ENCODE measurements at places on chromosomes 2 and 18.

- no peak for DNase-seq
Measured at GRCh38 chr2:46818819-46819218, 96.8 kb downstream of the MCFD2 start.

DNA sequence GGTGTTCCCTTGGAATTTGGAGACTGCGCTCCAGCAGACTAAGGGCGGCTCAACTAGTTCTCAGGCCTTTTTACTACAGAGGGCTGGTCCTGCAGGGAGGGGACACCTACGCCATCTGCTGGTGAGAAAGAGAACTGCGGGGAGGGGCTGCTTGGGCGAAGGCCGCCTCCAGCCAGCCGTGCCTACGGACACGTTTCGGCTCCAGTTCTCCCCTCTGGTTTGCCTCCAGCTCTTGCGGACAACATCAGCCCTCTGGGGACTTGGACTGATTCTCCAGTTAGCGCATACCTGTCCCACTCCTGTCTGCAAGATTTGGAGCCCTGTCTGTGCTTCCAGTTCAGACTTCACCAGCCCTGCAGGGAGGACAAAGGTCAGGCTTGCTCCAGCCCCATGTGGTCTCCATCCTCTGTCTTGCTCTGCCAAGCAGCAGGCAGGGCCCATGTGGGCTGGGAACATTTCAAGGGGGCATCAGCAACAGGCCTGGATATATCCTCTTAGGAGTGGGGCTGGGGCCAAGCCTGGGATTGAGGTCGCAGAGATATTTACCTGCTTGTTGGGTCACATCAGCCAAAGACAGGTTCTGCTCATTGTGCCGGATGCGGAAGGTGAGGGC lies 10.3 kb downstream of the PTPRN start:
- DNase-seq, result peak; percentile 95

GRCh38 chr2:54669677-54670484 lies 53.6 kb upstream of the EML6 start:
- DNase-seq, result peak; percentile 47

DNA sequence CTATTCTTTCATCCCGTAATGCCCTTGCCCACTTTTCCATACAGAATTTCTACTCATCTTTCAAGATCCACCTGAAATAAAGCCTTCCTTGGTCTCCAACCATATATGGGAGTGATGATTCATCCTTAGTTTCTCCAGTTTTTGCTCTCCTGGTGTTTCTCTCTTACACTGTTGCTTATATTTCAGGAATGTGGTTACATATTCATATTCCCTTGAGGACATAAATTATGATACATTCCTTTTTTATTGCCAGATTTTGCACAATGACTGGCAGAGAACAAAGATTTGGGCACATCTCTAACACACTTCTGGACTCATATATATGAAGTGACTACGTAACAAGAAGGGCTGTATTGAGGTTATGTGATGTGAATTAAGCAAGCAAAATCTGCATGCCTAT lies 1573.4 kb upstream of the NXPH2 start:
- peak; percentile 4 for DNase-seq

DNA sequence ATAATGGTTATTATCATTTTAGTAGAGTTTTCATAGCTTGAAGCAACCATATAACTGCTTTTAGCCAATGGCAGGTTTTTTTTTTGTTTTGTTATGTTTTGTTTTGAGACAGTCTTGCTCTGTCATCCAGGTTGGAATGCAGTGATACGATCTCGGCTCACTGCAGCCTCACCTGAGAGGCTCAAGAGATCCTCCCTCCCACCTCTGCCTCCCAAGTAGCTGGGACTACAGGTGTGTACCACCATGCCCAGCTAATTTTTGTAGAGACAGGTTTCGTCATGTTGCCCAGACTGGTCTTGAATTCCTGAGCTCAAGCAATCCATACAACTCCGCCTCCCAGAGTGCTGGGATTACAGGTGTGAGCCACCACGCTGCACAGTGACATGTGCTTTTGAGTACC lies 117.5 kb upstream of the GAREM1 start:
- no peak for DNase-seq

DNA sequence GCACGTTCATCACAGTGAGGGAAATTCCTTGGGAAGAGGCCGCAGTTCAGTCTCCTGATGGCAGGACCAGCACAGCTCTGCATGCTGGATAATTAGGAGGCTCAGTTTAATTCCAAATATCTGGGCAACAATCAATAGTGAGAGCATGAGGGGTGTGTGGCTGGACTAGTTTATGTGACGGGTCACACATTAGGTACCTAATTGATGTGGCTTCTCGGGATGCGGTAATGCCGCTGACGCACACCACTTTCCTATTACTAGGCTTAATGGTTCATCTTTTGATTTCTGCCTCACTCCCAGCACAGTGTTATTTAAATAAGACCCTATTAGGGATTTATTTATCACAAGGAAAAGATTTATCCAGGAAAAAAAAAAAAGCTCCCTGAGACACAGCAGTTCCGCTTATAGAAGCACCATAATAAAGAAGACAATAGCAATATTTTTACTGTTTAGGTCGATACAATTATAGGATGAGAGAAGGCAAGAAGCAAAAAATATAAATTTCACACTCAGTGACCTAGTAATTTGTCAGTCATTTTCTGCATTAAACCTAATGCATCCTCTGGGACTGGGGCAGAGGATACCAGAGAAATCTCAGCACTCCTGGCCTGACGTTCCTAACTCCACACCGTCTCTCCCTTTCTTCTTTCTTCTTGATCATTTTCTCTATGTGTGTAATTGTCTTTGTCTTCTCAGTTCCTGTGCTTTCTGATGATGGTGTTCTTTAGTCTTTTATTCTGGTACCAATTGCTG lies 264.7 kb upstream of the SLC14A2 start:
- DNase-seq, result no peak

DNA sequence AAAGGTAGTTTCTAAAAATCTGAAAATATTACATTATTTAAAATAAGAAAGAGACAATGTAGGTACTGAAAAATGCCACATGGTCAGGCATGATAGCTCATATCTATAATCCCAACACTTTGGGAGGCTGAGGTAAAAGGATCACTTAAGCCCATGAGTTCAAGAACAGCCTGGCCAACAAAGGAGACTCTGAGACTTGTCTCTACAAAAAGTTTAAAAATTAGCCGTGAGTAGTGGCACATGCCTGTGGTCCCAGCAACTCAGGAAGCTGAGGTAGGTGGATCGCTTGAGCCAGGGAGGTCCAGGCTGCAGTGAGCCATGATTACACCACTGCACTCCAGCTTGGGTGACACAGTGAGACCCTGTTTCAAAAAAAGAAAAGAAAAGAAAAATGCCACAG lies 21.8 kb downstream of the ATAD2B start:
- DNase-seq, result no peak

- no peak for DNase-seq
Measured at GRCh38 chr2:186426153-186427016, 59.7 kb upstream of the ZC3H15 start.

DNA sequence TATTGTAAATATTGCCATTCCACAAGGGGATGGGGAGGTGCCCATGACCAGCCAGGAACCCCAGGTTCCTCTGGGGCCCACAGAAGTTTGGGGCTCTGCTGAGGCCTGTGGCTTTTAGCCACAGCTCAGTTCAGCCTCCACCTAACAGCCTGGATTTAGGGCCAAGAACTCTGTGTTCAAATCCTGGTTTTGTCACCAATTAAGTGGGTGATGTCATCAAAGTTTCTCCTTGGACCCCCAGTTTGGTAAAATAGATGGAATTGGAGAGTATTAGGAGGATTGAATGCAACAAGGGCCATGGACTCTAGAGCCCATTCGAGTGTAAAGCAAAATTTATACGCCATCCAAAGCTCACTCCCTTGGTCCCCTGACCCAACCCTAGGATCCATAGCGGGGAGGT lies 3.2 kb upstream of the FEV start:
- no peak for DNase-seq

- DNase-seq, result no peak
Measured at GRCh38 chr2:98572676-98573075, 35.6 kb downstream of the COA5 start.

GRCh38 chr2:11421863-11422490 lies 44.0 kb downstream of the E2F6 start:
- DNase-seq, result no peak

- no peak for DNase-seq
Measured at GRCh38 chr18:59853380-59853779, 46.4 kb upstream of the PMAIP1 start.

DNA sequence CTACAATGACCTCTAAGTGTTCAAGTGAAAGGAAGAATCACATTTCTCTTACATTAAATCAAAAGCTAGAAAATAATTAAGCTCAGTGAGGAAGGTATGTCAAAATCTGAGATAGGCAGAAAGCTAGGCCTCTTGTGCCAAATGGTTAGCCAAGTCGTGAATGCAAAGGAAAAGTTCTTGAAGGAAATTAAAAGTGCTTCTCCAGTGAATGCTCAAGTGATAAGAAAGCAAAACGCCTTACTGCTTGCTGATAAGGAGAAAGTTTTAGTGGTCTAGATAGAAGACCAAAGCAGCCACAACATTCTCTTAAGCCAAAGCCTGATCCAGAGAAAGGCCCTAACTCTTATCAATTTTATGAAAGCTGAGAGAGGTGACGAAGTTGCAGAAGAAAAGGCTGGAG lies 932.3 kb upstream of the ACVR2A start:
- DNase-seq, result no peak

DNA sequence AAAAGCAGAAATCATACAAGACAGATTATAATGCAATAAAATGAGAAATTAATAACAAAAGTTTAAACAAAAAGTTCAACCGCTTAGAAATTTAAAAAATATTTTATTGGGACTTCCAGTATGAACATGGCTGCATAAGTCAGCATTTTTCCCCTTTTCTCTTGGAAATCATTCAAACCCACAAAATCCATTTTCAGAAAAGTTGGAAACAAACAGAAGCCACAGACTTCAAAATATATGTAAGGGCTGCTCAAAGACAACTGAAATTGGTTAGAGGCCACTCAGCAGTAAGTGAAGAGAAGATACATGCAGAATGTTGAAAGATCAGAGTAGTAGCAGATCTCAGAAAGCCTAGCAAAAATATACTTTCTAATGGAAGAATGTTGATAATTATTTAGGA lies 194.0 kb downstream of the DYSF start:
- DNase-seq, result no peak

- peak; percentile 64 for DNase-seq
Measured at GRCh38 chr2:72883356-72883962, 3.7 kb upstream of the SPR start.

- no peak for DNase-seq
Measured at GRCh38 chr2:156042895-156043294, 289.6 kb downstream of the NR4A2 start.

- DNase-seq, result no peak
Measured at GRCh38 chr18:6004683-6005082, 109.4 kb upstream of the TMEM200C start.

DNA sequence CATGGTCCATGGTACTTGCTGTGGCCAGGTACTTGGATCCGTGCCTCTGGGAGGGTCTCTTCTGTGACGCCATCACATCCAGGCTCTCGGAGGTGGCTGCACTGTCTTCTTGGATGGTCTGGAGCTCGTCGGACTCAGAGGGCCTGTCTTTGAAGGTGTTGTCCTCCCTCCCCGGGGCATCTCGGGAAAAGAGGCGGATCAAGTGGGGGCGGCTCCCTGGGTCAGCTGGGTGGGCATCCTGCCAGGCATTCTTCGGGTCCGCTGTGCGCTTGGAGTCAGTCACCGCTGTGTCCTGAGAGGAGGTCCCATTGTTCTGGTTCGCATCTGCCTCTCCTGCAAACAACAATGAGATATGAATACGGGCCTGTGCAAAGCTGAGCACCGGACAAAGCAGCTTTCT lies 115.6 kb downstream of the MBP start:
- no peak for DNase-seq

DNA sequence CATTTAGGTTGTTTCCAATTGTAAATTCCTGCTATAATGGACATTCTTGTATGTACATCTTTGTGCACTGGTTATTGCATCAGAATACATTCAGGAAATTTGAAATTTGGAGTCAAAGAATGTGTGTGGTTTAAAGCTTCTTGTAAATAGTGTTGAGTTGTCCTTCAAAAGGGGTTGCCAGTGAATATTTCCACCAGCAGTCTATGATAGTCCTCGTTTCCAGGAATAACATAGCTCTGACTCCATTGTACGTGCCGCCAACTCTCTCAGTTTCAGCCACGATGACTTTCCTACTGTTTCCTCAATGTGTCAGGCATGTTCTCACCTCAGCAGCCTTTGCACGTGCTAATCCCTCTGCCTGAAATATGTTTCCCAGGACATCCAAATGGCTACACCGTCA lies 10.9 kb upstream of the HS6ST1 start:
- no peak for DNase-seq

- no peak for DNase-seq
Measured at GRCh38 chr2:10215393-10215935, 87.2 kb upstream of the HPCAL1 start.

DNA sequence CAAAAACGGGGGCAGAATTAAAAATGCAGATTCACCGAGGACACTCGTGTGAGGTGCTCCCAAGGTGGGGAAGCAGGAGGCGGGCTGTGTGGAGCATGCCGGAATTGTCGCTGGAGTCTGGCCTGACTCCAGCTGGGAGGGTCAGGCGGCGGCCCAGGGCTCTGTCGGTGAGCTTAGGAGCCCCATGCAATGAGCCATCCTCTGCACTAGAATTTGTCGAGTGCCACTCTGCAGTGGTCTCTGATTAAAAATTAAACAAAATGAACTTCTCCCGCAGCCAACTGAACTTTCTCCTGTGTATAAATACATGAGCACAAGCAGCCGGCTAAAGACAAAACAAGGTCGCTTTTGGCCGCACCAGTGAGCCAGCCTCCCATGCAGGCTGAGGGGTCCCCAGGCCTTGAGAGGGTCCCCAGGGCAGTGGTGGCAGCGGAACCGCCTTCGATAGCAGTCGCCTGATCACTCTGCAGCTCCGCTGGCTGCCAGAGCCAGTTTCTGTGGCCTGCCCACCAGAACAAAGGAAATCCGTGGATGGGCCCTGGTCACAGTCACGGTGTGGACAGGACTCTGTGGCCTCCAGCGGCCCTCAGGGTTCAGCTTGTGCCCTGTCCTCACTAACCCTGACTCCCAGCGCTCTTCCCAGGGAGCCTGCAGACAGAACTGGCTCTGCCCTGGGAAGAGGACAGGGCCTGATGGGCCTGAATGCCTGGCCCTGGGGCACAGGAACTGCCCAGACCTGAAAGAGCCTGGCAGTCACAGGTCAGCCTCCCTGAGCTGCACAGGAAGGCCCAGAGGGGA lies 201.3 kb downstream of the EIPR1 start:
- no peak for DNase-seq

DNA sequence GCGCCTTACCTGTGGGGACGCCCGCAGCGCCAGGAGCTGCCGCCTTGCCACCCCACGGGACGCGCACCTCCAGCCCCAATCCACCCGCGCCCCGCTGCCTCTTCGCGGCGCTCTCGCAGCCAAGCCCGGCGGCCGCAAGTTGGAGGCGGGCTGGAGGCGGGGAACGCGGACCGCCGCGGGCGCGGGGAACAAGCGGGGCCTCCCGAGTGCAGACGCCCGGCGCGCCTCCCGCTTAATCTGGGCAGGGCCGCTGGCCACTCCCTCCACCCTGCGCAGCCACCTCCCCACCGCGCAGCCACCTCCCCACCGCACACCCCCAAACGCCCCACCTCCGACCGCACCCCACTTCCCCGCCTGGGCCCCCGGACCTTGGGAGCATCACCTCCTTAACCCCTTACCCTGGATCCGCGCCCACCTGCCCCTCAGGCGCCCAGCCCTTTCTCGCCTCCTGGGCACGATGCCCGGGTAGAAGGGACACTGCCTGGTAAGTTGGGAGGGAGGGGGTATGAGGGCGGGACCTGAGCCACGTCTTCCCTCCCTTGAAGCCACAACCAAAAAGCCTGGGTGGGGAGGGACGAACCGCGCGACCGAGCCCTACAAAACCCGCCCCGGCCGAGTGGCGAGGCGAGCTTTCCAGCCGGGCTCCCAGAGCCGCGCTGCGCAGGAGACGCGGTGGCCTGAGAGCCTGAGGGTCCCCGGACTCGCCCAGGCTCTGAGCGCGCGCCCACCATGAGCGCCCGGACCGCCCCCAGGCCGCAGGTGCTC lies at the start of the genes COL4A3 and COL4A4:
Gene COL4A3 (plus strand): TSS at position 627 of the 765 bp plus-strand sequence. CDS start 103 bp downstream, at position 730.
Gene COL4A4 (minus strand): TSS at position 208 of the 765 bp plus-strand sequence. CDS start 16,722 bp downstream, outside the sequence.
- peak; percentile 17 for DNase-seq
